ENCODE measurements at places on chromosomes 16 and 17.

- peak; percentile 49 for DNase-seq
These were observed 31.4 kb upstream of the PMFBP1 start for GRCh38 chr16:72203401-72203800.

- DNase-seq = no peak
These were observed 17.1 kb downstream of the FTO start for GRCh38 chr16:53721017-53721416.

- DNase-seq = peak; percentile 93
These were observed 1.8 kb downstream of the GJD3 start for GRCh38 chr17:40362696-40363110.

- DNase-seq = no peak
These were observed 11.9 kb upstream of the GSDMA start for GRCh38 chr17:39950871-39951348.

- no peak for DNase-seq
These were observed 130.9 kb downstream of the STX8 start for GRCh38 chr17:9444687-9445086.

DNA sequence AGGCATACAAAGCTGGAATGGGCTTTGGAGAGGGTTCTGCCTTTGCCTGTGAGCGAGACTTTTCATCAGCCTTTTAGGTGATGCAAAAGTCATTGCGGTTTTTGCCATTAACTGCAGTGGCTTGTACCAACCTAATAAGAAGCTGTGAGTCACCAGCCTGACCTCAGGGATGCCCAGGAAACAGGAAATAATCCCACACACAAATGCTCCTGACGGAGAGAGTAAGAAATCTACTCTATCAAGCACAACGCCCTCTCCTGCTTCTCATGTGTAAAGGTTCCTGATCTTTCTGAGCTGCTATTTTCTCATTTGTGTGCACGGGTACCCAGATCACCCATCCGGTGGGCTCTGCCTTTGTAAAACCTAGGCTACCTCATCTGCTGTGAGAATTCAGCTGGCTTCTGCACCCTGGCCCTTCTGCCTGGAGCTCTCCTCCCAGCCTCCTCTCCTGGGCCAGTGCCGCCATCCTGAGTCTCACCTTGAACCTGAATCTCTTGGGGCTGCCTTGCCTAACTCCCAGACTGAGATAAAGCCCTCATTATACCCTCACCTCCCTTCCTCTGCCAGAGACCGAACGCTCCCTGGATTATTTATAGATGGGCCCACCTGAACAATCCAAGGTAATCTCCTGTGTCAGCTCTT lies 299.7 kb downstream of the C16orf95 start:
- no peak for DNase-seq

- DNase-seq = no peak
These were observed 12.5 kb upstream of the SLC16A11 start for GRCh38 chr17:7056386-7056785.

DNA sequence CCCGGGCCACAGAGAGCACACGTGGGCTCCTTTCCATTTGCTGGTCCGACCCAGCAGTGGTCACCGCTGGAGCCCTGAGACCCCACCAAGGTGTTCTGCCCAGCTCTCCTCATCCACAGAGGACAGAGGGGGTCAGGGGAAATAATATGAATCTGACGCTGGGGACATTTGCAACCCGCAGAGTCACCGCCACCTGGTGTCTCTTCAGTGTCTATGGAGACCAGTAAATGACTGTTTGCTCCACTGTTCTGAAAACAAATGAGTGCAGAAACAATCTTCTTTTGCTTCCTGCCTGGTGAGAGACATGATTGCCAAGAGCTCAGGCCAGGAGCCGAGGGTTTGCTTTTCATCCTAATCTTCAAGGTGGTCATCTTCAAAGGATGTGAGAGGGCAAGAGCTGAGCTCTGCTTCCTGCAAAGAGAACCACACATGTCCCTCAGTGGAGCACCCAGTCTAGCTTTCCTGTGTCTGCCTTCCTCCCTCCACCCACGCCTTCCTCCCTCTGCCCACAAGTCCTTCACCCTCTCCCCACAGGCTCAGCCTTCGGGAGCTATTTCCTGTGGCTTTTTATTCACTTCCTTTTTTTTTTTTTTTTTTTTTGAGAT lies 14.7 kb upstream of the KLHDC4 start:
- peak; percentile 84 for DNase-seq

- no peak for DNase-seq
These were observed 78.5 kb downstream of the WWOX start for GRCh38 chr16:78177987-78178386.

GRCh38 chr16:64499211-64499610 lies 622.7 kb downstream of the CDH11 start:
- DNase-seq = no peak

GRCh38 chr16:57507136-57508034 lies 21.1 kb upstream of the DOK4 start:
- no peak for DNase-seq

GRCh38 chr16:77037696-77038347 lies 153.2 kb upstream of the MON1B start:
- DNase-seq = no peak

GRCh38 chr17:79891113-79891730 lies 52.0 kb upstream of the CBX4 start:
- no peak for DNase-seq

GRCh38 chr17:77049440-77049839 lies 91.3 kb upstream of the SEC14L1 start:
- DNase-seq = no peak

DNA sequence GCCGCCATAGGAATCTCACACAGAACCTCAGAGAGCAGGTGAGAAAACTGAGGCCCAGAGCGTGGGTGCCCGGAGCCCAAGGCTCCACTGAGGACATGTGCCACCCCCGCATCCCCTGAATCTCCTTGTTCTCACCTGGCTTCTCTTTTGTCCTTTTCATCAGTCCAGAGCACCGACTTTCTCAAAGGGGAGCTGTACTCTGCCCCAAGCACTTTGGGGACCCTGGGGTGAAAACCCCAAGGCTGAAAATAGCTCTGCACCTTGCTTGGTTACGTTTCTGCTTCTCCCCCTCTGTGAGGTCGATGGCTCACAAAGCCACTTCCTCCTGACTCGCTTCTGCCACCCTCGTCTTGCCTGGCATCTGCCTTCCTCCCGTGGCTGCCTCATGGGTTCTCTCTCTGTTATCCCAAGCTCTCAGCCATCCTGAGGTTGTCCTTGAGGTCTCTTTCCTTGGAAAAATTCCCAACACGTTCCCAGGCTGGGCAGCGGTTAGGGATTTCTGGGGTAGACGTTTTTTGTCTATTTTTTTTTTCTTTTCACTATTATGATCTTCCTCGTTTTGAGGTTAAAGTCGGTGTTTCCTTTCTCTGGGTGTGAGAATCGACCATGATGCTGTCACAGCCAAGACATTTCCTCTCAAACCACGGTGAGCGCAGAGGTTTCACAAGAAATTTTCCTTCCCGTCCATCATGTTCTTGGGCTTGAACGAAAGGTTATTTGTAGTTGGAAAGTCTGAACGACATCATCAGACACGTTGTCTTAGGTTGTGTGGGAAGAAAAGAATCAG lies 37.2 kb downstream of the IRF8 start:
- DNase-seq = peak; percentile 88

GRCh38 chr16:75250809-75251279 lies 580 bp downstream of the BCAR1 start:
- DNase-seq = no peak

DNA sequence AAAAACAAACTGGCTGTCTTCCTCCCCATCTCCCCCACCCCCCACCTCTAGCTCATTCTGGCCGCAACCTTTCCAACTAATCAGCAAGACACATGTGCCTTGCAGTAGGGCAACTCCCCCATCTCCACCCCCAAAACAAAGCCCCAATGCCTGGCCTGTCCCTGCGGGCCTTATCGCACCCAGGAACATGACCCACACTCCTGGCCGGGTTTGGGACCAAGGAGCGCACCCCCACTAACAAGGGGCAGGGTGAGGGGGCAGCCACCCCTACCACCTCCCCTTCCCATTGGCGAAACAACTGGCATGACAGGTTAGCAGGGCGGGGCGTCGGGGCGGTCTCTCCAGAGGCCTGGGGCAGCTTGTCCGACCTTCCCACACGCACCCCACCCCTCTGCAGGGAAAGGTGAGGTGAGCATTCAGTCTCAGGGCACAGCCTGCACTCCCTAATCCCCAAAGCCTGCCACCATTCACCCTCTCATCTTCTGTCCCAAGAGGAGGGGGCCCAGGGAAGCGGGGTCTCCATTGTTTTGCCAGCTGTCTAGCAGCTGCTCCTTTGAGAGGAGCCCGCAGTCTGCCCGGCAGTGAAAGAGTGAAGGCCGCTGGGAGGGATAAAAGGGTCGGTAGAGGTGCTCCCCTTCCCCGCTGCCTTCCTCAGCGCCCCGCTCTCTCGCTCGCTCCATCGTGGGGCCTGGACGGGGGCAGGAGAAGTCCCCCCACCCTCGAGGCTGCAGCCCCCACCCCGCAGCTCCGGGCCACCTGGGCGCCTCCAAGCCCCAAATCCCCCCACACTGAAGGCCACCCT lies 765 bp downstream of the MYO18A start:
- DNase-seq = no peak

GRCh38 chr17:47872019-47872650 lies 21.2 kb upstream of the SP6 start:
- DNase-seq = no peak

- DNase-seq = peak; percentile 95
These were observed at the start of gene EXOC7 for GRCh38 chr17:76103274-76104139. EXOC7 (minus strand) TSS chr17:76103787; CDS start chr17:76103692, 95 bp downstream.

GRCh38 chr16:57504001-57504400 lies 17.7 kb upstream of the DOK4 start:
- no peak for DNase-seq

GRCh38 chr16:89350701-89351380 lies 133.3 kb downstream of the ZNF778 start:
- peak; percentile 73 for DNase-seq

- DNase-seq = no peak
These were observed 23.5 kb downstream of the CACNG5 start for GRCh38 chr17:66858226-66859083.

- no peak for DNase-seq
These were observed 27.2 kb downstream of the RPH3AL start for GRCh38 chr17:325270-326009.

DNA sequence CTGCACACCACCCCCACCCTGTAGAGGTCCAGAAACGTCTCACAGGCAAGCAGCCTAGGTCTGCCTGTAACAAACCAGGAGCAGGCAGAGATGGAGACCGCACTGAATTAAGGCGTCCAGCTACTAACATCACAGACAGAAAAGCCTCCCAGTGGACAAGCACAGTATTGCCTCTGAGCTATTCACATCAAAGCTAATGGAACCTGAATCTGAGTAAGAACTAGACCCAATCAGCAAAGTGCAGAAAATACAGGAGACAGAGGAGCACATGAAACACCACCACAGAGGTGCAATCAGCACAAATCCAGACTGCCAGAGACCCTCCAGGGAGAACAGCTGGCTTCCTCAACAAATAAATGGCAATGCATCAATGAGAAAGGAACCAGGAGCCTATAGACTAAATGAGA lies 22.2 kb upstream of the PEMT start:
- DNase-seq = peak; percentile 60

DNA sequence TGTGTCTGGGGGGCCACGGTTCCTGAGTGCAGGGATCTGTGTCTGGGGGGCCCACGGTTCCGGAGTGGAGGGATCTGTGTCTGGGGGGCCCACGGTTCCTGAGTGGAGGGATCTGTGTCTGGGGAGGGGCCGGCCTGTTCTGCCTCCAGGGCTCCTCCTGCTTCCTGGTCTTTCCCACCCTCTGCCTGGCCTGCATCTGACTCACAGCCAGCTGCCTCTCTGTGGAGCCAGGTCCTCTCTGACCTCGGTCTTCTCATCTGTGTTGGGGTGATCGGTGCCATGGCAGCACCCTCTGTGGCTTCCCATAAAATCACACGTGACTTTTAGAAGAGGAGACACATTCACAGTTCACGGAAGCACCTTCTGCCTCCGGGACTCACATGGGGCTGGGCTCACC lies 50.3 kb downstream of the ZFPM1 start:
- DNase-seq = no peak
